Hematopoietic multipotent progenitor cell treated with erythropoietin and hydrocortisone succinate and interleukin-3 and kit ligand, for 8 days (in vitro differentiated cells): ENCODE measurements at places on chromosomes 4 and X.
A peak's percentile ranks its signal among the peaks of the same experiment; 100 is the strongest.

DNA sequence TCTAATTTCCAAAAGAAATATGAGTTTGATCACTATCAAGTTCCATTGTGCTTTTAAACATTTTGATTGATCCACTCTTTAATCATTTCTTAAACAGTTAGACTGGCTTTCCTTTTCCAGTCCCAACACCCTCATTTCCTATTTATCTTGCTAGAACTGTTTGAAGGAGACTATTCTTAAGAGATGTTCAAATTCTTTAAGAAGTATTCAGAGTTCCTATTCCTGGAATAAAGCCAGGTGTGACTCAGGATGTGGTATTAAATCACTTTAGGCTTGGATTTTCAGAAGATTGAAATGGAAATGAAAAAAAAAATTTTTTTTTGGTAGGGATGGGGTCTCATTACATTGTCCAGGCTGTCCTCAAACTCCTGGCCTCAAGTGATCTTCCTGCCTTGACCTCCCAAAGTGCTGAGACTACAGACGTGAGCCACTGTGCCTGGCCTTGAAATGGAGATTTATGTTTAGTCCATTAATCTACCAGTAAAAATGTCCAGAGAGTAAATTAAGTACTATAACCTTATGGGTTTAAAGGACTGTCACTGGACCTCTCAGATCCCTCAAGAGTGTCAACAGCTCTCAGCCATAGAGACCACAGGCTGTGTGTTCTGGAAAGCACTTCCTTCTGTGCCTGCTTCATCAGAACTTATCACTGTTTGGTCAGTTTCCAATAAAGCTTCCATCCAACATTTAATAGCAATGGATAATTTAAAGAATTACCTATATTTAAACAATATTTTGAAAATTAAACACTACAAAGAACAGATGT, 90.7 kb downstream of the CDS1 start:
- no peak for DNase-seq

- DNase-seq = no peak
These were observed 1511.0 kb upstream of the ADGRL3 start for GRCh38 chr4:59689149-59689548.

GRCh38 chrX:86192827-86193226, 44.6 kb downstream of the DACH2 start:
- DNase-seq = no peak

DNA sequence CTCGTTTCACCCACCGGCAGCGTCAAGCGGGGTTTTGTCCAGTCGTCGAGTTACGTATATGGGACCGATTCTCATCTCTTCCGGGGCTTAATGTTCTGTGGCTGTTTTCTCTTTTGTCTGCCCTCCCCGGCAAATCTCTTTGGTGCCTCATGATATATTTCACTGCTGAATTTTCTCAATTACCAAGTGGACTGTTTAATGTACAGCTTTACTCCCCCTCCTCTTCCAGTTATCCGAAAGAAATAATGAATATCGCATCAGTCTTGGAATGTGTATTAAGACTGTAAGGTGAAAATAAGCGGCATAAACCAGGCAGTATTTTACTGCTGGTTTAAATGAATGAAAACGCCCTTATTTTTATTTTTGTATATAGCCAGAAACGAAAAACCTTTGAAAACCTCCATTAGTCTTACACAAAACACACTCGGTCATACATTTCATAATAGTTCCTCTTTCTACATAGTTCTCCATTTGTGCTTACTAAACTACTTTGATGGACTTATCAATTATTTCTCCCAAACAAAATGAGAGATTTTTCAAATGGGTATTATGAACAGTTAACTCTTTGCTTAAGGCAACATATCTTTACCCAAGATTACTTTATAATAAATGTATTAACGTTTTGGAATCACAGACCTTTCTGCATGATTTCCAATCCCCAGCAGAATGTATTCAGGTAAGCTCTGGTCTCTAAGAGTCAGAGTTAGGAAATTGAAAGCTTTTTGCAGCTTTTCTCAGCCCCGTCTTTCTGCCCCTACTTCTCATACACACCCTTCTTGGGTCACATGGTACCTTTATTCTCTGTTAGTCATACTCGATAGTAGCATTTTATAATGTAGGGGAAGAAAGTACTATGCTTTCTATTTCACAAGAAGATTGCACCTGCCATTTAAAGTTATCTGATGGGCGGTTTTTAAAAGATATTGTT, 979 bp downstream of the RP2 start:
- peak; percentile 38 for DNase-seq

DNA sequence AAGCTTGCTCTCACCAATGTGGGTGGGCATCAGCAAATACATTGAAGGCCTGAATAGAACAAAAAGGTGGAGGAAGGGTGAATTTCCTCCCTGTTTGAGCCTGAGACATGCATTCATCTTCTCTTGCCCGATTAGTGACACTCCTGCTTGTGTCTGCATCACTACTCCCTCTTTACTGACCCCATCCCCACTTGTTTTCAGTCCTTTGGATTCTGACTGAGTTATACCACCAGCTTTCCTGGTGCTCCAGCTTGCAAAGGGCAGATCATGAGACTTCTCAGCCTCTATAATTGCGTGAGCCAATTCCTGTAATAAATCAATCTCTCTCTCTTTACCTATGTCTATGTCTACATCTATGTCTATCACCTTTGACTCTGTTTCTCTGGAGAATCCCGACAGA, 47.4 kb upstream of the DYNLT3 start:
- no peak for DNase-seq

GRCh38 chr4:2787230-2788100, 5.4 kb upstream of the SH3BP2 start:
- no peak for DNase-seq

GRCh38 chrX:48937054-48937907, 18.5 kb upstream of the PIM2 start:
- peak; percentile 86 for DNase-seq

GRCh38 chr4:105120626-105121025, 26.1 kb upstream of the TET2 start:
- no peak for DNase-seq

GRCh38 chr4:140239311-140239710, 85.3 kb upstream of the MAML3 start:
- no peak for DNase-seq

DNA sequence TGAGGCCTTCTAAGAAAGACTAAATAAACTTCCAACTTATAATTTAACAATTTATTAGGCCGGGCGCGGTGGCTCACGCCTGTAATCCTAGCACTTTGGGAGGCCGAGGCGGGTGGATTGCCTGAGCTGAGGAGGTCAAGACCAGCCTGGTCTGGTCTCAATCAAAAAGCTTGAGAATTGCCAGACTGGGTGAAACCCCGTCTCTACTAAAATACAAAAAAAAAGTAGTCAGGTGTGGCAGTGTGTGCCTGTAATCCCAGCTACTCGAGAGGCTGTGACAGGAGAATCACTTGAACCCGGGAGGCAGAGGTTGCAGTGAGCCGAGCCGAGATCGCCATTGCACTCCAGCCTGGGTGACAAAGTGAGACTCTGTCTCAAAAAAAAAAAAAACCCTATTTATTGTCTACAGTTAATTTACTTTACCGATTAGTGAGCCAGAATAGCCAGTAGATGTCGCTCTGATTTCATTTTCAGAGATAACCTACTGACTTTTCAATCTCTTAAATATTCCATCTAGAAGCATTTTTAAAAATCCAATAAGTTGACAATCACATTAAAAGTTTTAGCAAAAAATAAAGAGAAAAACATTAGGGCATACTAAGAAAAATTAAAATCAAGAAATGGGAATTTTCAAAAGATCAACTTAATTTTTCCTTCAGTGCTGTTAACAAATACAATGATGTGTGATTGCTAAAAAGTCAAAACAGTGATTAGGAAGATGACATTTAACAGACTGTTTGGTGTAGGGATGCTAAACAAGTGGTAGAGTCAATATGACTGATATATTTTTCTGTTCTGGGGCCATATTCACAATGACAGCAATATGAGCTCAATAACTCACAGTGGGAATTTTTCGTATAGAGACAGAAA, 4.3 kb upstream of the SHROOM3 start:
- DNase-seq = peak; percentile 68

GRCh38 chr4:86557526-86557925, 36.6 kb upstream of the PTPN13 start:
- no peak for DNase-seq

DNA sequence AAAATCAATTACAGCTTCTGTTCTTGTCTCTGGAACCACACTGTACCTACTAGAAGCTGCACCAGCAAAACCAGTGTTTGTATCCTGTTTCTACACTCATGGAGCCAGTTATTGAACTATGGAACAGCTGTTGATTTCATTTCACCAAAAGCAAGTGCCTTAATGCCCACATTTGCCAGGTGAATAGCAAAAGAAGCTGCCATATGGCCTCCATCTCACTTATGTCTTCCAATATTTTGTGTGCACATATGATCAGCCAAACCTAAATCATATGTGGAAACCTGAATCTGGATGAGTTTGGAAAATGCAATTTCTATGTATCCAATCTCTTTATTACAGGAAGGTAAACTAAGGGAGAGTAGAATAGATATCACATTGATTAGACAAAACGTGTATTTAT, 415.8 kb upstream of the GRID2 start:
- DNase-seq = no peak

- DNase-seq = peak; percentile 17
These were observed 40.5 kb upstream of the PRKG2 start for GRCh38 chr4:81255524-81255923.

DNA sequence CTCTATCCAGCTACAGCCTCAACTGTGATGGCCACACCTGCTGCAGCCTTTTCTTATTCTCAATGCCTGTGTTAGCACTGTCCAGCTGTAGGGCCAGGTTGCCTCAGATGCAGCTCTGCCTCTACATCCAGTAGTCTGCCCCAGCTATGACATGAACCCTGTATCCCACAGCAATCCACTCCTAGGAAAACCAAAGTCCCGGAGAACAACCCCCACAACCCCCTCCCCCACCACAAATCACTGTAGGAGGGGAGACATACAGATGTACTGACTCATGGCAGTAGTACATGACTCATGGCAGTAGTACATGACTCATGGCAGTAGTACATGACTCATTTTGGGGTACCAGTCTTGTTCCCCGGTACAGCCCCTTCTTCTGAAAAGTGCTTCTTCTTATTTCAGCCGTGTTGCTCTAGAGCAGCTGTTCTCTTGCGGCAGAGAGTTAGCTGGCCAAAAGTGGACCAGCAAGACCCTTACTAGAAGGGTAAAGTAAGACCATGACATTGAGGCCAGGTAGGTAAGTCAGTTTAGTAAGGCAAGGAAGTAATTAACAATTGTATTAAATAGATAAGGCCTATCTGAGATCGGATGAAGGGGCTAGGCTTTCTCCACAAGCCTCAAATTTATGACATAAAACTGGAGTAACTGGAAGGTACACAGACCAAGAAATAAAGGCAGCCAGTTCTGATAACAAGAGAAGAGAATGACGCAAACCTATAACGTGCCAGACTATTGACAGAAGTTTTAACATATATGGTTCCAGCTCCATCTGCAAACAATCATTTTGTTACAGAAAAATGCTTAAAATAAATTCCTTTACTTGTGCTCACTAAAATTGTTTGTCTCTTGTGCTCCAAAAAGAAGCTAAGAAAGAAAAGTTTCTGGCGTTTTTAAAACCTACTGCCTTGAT, 221.4 kb downstream of the TACR3 start:
- no peak for DNase-seq

DNA sequence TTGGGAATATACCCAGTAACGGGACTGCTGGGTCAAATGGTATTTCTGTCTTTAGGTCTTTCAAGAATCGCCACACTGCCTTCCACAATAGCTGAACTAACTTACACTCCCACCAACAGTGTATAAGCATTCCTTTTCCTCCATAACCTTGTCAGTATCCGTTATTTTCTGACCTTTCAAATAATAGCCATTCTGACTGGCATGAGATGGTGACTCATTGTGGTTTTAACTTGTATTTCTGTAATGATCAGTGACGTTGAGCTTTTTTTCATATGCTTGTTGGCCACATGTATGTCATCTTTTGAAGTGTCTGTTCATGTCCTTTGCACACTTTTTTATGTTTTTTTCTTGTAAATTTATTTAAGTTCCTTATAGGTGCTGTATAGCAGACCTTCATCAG, 81.2 kb downstream of the ADAM29 start:
- DNase-seq = no peak

DNA sequence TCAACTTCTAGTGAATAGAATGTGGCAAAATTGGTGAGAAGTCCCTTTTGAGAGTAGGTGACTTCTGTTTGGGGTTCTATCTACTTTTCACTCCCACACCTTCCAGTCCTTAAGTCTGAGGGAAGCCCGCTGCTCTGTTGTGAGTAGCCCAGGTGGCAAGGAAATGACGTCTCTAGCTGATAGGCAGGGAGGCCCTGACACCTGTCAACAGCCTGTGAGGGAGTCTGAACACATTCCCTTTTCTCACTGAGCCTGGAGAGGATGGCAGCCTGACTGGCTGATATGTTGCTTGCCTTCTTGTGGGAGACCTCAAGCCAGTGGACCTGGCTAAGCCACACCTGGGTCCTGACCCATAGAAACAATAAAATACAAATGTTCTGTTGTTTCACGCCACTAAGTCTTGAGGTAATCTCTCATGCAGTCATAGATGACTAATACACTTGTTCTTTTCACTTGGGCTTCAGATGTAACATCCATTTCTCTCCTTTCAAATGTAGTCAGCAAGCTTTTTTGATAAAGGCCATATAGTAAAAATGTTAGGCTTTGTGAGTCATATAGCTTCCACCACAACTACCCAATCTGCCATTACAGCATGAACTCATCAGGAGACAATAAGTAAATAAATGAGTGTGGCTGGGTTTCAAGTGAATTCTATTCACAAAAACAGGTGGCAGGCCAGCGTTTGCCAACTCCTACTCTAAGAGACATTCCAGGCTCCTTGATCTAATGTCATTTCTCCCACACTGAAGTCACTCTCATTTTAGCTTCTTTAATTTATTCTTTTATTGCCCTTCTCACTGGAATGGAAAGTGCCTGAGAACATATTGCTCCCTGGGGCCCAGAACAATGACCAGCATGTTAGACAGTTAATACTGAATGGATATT, 265.1 kb upstream of the MAD2L1 start:
- no peak for DNase-seq

- no peak for DNase-seq
These were observed 24.2 kb downstream of the ARHGAP6 start for GRCh38 chrX:11641349-11642065.

DNA sequence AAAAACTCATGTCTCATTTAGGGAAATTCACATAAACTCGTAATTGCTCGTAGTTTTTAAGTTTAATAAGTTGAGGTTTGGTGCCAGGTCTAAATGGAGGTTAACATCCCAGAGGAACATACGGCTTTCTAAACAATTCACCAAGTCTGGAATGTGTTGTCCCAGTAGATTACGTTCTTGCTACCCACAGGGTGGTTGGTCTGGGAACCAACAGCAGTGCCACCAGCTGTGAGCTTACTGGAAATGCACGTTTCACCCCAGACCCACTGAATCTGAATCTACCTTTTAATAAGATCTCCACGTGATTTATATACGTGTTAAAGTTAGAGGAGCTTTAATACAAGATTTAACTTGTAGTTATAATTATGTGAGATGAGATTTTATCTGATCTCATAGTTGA, 134.3 kb downstream of the BMPR1B start:
- no peak for DNase-seq
